Stimulated activated CD8-positive, alpha-beta memory T cell treated with anti-CD3 and anti-CD28 coated beads, Interleukin-4, amount 100 ng/mL, for 1 hour (primary cell): ENCODE measurements at places on chromosomes 5 and 9.

GRCh38 chr5:80369521-80369920 lies 38.3 kb upstream of the ZFYVE16 start:
- DNase-seq, result no peak

DNA sequence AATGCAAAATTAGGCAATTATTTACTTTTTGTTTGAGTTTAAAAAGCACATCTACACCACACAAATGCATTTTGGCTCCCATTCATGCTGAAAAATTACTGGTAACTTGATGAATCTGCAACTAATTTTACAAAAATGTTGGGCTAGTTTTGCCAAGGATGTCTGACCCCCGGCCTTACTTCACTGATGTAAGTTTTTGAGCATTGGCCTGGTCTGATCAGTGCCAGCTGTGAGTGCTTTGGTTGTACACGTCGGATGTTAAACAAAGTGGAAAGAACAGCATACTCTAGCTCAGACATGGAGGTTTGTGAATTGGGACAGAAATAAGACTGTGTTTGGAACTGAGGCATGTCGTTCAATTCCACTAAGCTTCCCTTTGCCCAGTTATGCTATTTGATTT lies 1044.2 kb downstream of the TLE4 start:
- no peak for DNase-seq

- DNase-seq, result no peak
These were observed 12.2 kb upstream of the MEGF9 start for GRCh38 chr9:120726484-120726883.

GRCh38 chr5:78809444-78809843 lies 160.9 kb upstream of the LHFPL2 start:
- DNase-seq, result no peak

- no peak for DNase-seq
These were observed 1079.4 kb upstream of the COX7C start for GRCh38 chr5:85538362-85538761.

DNA sequence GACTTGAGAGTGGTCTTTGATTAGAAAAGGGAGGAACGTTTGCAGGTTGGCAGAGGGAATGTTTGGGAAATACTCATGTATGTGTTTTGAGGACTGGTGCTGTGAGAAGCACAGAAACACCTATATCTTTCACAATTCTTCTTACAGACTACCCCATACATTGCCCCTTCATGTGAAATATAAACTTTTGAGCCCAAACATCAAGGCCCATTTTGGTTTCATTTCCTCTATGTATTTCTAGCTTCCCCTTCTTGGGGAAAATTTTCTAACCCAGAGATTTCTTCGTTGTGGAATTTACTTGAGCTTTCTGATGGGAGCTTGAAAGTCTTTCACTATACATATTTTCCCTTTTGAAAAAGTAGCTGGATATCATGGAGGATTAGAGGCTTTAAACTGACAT lies 67.6 kb downstream of the FYB1 start:
- DNase-seq, result no peak

DNA sequence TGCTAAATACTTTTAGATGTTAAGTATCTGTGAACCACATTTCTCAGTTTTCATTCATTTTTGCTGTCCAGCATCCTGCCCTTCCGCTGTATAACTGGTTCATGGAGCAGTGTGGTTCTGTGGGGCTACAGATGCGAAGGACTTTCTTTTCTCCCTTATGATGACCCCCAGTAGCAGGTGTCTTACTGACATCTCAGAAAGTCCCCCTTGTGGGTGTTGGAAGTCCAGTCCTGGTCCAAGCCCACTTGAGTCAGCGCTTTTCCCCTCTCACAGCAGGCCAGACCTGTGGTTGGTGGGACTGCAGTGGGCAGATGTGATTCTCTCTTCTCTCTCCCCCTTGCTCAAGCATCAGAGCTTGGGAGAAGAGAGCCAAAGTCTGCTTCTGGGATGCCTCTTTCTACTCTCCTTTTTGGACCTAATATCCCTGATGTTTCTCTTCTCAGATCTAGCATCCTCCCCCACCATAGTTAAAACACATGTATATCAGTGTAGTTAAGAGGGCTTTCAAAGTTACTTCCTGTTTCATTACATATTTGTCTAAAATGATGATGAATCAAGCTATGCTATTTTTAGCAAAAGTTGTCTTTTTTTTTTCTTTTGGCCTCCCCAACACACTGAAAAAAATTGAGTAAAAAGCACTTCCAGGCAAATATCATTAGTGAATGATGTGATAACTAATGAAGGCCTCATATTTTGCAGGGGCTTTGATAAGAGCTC lies 119.5 kb upstream of the ZNF618 start:
- no peak for DNase-seq

DNA sequence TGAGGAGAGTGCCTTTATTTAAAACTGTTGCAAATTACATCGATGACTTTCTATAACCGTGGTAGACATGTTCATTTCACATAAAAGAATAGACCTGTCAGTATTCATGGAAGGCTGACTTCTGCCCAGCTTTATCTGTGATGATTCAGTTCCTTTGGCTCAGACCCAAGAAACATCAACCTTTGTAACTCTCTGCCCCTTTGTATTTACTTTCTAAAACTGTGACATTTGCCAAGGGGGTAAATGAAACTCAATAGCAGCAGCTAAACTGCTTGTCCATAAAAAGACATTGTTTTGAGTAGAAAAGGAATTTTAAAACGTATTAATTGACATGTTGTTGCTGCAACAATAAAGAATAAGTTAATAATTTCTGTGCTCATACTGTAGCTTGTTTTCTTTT lies 137.8 kb upstream of the ANKH start:
- DNase-seq, result no peak

DNA sequence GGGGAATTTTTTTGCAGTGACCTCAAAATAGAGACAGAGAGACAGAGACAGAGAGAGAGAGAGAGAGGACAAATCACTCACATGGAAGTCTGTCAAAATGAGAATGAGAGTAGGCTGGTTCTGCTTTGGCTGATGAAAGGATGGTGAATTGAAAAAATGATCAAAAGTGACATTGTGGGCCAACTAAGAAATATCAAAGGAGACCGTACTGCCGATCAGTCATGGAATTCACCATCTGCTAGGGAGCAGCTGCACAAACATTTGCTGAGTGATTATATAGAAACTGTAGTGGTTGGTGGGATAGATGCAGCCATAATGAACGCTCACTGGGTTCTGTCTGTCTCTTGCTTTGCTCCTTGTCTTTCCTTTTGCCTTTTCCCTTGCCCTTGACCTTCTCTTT lies 476.6 kb upstream of the SGCD start:
- DNase-seq, result no peak

DNA sequence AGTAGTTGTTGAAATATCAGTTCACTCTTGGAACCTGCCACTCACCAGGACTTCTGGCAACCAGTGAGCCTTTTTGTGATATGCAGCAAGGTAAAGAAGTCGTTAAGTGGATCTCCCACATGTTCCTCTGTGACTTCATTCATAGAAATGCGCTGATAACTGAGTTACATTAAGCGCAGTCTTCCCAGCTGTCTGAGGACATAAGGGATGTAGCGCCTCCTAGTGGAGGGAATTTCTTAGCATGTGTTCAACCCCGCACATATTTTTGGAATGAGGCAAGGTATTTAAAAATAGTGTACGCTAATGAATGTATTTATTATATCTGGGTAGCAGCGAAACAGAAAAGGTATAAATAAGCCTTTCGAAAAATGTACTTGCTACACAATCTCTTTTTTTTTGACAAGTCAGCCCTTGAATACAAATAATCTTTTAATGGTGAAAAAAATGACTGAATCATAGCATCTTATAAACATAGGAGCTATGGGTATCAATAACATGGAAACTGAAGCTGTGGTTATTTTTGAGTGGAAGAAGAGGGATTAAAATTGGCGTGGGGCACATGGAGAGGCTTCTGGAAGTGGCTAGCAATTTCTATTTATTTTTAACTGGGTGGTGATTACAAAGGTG lies 38.0 kb downstream of the PALM2AKAP2 start:
- DNase-seq, result no peak

DNA sequence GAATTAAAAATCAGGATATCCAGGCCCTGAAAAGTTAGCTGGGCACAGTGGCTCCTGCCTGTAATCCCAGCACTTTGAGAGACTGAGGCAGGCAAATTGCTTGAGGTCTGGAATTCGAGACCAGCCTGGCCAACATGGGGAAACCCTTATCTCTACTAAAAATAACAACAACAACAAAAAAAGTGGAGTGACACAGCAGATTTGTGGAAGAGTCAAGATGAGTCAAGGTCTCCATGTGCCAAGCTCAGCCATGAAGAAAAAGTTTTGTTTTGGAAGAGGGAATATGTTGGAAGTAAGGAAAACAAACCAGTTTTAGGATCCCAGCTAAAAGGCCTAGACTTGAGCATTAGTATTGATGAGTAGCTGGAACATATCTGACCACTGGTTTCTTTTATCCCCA lies 14.7 kb downstream of the LRRC70 start:
- DNase-seq, result no peak

DNA sequence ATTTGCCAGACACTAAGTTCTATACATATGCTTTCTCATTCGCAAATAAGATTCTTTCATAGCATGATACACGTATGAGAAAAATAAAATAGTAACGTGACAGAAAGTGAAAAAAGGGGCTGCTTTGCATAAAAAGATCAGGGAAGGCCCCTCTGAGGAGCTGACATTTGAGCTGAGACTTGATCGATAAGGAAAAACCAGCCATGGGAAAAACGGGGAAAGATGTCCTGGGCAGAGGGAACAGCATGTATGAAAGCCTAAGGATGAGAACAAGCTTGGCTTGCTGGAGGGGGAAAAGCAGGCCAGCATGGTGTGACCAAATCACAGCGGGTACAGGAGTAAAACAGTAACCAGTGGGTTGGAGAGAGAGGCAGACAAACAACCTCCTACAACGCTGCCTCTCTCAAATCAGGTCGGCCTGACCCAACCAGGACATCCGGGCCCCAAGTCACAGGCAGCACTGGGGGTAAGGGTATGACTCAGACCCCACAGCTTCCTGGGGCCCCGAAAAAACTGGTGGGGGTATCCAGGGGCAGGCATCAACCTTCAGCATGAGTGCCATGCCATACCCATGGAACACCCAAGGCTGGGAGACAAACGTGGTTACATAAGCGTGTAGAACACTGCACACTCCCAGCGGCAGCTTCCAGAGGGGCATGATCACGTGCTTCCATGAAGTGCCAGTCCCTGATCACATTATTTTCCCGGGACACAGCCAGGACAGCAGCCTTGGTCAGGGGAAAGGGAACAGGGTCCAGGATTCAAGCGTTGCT lies 2.2 kb downstream of the TNIP1 start:
- DNase-seq, result no peak

DNA sequence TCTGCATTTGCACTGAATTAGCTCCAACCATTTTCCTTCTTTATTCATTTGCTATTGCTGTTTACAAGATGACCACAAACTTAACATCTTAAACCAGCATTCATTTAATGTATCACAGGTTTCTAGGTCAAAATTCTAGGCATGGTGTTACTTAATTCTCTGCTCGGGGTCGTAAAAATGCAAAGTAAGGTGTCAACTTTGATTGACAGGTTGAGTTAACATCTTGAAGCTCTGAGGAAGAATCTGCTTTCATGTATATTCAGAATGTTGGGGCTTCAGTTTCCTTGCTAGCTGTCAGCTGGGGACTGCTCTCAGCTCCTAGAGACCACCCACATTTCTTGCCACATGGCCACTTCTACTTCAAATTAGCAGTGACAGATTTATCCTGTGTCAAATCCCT lies 348.7 kb upstream of the GRIN3A start:
- no peak for DNase-seq

DNA sequence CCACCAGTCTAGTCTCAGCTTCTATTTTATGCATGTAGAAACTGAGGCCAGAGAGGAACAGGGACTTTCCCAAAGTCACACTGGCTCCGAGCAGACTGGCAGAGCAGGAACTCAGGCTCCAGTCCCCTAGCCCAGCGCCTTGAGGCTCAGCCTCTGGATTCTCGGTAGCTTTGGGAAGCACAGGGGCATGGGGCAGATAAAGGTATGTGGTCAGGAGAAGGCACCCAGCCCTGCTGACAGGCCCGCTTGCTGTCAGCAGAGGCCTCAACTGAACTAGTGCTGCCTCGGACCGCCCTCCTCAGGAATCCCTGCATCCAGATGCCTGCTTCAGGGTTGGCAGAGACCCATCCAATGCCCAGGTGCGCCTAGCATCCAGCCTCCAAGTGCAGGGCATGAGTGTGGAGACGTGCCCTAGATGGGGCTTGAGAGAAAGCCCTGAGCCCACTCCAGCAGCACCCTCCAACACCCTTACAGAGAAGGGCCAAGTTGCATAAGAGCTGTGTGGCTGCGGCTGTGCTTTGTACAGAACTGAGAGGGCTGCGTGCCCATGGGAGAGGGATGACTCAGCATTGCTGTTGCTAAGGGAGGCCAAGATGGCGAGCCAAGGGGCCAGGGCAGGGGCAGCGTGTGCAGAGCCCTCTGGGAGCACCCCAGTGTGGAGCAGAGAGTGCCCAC lies 168.6 kb downstream of the MACROH2A1 start:
- DNase-seq, result no peak

DNA sequence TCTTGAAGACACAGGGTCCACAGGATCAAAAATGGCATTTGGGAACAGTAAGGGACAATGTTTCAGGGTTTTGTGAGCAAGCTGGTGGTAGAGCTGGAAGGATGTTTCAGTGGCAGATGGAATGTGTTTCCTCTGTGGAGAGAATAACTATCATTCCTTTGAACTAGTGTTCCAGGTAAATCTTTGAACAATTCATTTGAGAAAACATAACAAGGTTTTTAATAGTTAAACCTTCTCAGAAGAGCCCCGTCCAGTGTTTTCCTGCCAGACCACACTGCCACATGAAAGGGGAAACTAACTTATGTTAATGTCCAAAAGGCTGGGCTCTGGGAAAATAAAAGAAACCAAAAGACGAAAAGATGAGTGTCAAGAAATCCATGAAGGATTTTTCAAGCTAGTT lies 207.0 kb upstream of the ZNF462 start:
- DNase-seq, result no peak

- DNase-seq, result no peak
These were observed 159.9 kb downstream of the GOLPH3 start for GRCh38 chr5:32014096-32014745.

- no peak for DNase-seq
These were observed 4.6 kb downstream of the TGFBR1 start for GRCh38 chr9:99109522-99109921.

DNA sequence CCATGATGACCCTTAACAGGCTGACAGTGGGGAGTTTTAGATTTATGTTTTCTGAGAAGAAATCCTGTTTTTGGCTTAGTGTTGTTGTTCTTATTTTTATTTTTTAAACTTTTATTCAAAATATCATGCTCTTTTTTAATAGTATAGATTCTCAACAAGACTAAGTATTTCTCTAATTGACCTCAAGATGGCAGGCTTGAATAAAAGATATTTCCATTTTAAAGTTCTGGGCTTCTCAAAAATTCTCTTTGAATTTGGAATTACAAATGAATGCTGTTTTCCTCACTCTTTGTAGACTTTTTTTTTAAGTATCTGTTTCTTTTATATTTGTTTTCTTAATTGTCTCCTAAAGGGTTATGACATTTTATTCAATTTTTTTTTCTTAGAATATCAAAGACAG lies 50.0 kb upstream of the SH3GL2 start:
- DNase-seq, result no peak

- no peak for DNase-seq
These were observed 724 bp downstream of the SGTB start for GRCh38 chr5:65721050-65721719.

- DNase-seq, result no peak
These were observed 155.2 kb downstream of the BAAT start for GRCh38 chr9:101229606-101230005.

GRCh38 chr9:36056896-36057295 lies 20.2 kb downstream of the RECK start:
- DNase-seq, result no peak
